Naive thymus-derived CD4-positive, alpha-beta T cell (primary cell): ENCODE measurements at places on chromosomes 12 and 14. TPM values are rescaled to one million over a fixed set of nuclear protein-coding genes. Genes with fewer than 3 reads are reported as not detected.

DNA sequence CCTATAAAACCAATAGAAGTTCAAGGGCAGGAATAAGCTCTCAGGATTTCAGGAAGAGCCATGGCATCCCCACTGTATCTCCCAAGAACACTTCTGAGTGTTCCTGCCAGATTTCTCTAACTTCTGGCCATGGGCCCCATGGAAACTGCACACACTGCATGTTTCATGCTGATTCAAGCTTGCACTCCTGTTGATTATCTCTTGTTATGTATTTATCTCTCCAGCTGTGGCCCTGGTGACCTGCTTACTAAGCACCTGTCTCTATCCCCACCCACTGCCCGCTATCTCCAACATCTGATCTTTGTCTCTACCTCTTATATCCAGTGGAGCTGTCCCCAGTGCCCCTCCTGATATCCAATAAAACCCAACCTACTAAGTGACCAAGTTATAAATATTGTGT, 285.3 kb downstream of the PDZRN4 start:
- no peak for DNase-seq
- no peaks in the 10 kb centered on the region for H3K4me1 ChIP-seq
- H3K27me3 ChIP-seq, result no peaks in the 10 kb centered on the region
- no peaks in the 10 kb centered on the region for H3K36me3 ChIP-seq
- H3K4me3 ChIP-seq, result no peak overlapping the region
- H3K27ac ChIP-seq, result no peak overlapping the region

DNA sequence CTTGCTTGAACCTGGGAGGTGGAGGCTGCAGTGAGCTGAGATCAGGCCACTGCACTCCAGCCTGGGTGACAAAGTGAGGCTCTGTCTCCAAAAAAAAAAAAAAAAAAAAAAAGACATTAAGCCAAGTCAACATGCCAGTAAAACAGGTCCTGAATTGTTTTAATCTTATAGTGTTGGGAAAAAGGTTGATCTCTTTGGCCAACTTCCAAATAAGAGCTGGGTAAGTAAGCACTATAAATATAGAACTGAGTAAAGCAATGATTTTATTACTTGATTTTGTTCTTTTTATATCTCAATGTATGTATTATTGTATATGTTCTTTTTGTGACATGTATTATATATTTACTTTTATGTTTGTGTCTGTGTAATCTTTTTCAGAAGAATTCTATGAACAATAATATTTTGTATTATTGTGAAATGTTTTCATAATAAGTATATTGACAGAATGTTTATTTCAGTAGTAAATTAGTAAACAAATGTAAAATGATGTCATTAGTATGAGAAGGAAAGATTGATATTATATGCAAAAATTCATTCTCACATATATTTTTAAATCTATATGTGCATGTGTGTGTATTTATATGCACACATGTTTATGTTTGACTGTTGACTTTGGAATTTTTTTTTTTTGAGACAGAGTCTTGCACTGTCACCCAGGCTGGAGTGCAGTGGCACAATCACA, 9.6 kb upstream of the AKAP6 start:
- no peak overlapping the region for H3K4me3 ChIP-seq
- H3K27ac ChIP-seq, result no peak overlapping the region

- DNase-seq, result no peak
- H3K27me3 ChIP-seq, result no peaks in the 10 kb centered on the region
- H3K4me1 ChIP-seq, result no peaks in the 10 kb centered on the region
These were observed 25.1 kb downstream of the DYRK4 start for GRCh38 chr12:4587108-4587507.

DNA sequence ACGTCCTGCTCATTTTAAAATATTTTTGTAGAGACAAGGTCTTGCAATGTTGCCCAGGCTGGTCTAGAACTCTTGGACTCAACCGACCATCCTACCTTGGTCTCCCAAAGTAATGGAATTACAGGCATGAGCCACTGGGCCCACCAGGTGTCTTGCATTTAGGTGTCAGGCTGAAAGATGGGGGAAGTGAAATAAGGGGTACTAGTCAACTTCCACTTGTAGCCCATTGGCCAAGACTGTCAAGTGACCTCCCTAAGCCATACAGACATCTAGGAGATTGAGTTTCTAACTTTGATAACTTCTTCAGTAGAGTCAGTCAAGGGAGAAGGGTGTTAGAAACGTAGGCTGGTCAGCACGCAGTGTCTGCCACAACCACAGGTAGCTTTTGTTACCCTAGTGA, 32.0 kb downstream of the ARF6 start:
- H3K36me3 ChIP-seq, result no peaks in the 10 kb centered on the region
- H3K27ac ChIP-seq, result no peak overlapping the region
- DNase-seq, result no peak
- no peak overlapping the region for H3K4me3 ChIP-seq

- H3K4me1 ChIP-seq, result no peaks in the 10 kb centered on the region
- no peaks in the 10 kb centered on the region for H3K36me3 ChIP-seq
- no peak overlapping the region for H3K4me3 ChIP-seq
- peaks cover 3% of the 10 kb centered on the region for H3K27me3 ChIP-seq
- no peak for DNase-seq
These were observed 9.4 kb upstream of the KIF26A start for GRCh38 chr14:104128981-104129380.

GRCh38 chr12:131087991-131088700, 134.4 kb downstream of the ADGRD1 start:
- no peak overlapping the region for H3K27ac ChIP-seq
- no peaks in the 10 kb centered on the region for H3K27me3 ChIP-seq
- no peak for DNase-seq
- no peak overlapping the region for H3K4me3 ChIP-seq

DNA sequence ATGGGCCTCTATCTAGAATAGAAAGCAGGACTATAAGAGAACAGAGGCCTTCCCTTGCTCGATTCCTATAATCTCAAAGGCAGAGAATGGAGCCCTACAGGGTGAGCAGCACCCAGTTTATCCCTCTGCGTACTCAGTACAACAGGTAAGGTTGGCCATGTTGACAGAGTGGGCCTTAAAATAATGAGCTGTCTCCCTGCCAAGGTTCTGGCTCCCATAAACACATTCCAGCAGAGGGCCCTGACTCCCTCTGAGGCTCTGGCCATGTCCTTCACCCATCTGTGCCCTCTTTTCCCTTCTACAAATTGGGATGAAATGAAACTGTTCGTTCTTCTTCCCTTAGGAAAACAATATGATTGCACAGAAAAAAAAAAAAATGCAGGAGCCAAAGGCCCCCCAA, 16.9 kb upstream of the PNMA1 start:
- H3K27ac ChIP-seq, result no peak overlapping the region
- peaks cover 12% of the 10 kb centered on the region for H3K4me1 ChIP-seq
- H3K27me3 ChIP-seq, result no peaks in the 10 kb centered on the region
- H3K4me3 ChIP-seq, result no peak overlapping the region
- no peak for DNase-seq

- H3K27ac ChIP-seq, result no peak overlapping the region
- H3K4me3 ChIP-seq, result no peak overlapping the region
- no peaks in the 10 kb centered on the region for H3K4me1 ChIP-seq
- no peaks in the 10 kb centered on the region for H3K27me3 ChIP-seq
- no peaks in the 10 kb centered on the region for H3K36me3 ChIP-seq
These were observed 413.5 kb upstream of the STXBP6 start for GRCh38 chr14:25463480-25463879.

DNA sequence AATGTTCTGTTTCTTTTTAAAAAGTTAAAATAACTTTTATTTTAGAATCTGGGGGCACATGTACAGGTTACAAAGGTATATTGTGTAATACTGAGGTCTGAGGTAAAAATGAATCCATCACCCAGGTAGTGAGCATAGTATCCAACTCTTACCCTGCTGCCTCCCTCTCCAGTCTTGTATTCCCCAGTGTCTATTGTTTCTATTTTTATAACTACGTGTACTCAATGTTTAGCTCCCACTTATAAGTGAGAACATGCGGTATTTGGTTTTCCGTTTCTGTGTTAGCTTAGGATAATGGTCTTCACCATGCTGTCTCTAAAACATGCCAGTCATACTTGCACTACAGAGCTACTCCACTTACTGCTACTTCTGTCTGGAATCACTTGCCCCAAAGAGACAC, 8.4 kb downstream of the FBXO33 start:
- H3K27ac ChIP-seq, result no peak overlapping the region
- no peak for DNase-seq
- no peaks in the 10 kb centered on the region for H3K36me3 ChIP-seq
- H3K27me3 ChIP-seq, result no peaks in the 10 kb centered on the region
- no peak overlapping the region for H3K4me3 ChIP-seq
- H3K4me1 ChIP-seq, result peaks cover 33% of the 10 kb centered on the region

GRCh38 chr14:61765225-61765943, 3.2 kb downstream of the SNAPC1 start:
- no peak for DNase-seq
- H3K27me3 ChIP-seq, result no peaks in the 10 kb centered on the region
- peaks cover 17% of the 10 kb centered on the region for H3K4me1 ChIP-seq
- H3K36me3 ChIP-seq, result no peaks in the 10 kb centered on the region
- H3K4me3 ChIP-seq, result no peak overlapping the region

CBLN3 gene
- total RNA-seq, result 2.9 TPM

TSHR gene
- total RNA-seq, result not detected

SLC7A7 gene
- 0.59 and 1.1 TPM in 2 replicates for total RNA-seq

ATP23 gene
- total RNA-seq, result 8.4 TPM

AMN gene
- 0.53 and 0.66 TPM in 2 replicates for total RNA-seq

ADAM21 gene
- total RNA-seq, result not detected

SLC6A15 gene
- not detected for total RNA-seq
